ENCODE measurements at places on chromosomes 3 and 15.

- DNase-seq = no peak
Observed at GRCh38 chr3:26091096-26091495, 301.2 kb downstream of the OXSM start.

DNA sequence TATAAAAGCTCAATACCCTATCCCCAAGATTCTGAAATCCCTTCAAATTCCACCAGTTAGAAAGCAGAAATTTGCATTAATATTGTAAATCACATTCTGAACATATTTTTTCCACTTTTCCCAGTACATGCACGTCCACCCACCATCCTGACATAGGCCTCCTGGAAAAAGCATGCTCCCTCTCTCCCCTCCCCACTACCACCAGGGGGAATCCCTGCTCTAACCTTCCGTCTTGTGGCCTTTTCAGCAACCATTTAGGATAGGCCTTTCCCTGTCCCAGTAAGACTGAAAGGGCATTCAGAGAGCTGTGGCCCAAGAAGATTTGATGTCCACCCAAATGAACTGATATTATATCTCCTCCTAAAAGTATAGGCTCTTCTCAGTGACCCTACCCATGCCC is 182.1 kb downstream of the ARRDC4 start:
- no peak for DNase-seq

DNA sequence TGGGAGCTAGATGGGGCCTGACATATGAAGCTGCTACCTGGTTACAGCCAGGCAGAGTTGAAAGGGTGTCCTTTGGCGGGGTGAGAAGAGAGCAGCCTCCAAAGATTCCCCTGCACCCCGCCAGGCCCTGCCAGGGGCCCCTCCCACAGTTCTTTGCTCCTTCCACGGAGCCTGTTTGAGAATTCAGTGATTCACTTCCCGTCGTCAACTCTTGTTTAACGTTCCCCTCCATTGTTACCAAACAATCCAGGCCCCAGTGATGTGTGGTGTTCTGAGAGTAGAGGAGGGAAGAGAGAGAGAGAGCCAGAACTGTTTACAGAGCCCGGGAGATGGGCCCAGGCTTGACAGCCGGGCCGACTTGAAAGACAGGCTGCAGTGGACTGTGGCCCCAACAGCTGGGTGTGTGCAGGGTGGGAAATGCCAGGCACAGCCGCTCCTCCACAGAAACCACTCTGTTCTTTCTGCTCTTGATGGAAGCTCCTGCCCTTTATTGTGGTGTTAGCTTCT is 81.5 kb downstream of the SMAD3 start:
- peak; percentile 20 for DNase-seq

DNA sequence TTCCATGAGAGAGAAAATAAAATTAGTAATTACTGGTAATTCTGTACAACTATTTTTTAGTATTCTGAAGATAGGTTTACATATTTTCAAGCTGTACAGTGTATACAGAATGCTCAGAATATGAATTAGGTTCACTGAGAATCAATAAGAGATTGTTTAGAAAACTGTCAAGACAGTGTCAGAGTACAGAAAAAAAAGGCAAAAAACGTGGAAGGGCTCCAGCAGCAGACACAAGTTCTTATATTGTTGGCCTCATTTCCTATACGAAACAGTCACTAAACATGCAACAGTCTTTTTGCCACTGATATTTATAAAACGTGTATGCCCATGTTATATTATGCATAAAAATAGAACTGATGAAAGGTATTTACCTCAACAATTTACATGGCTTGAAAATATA is 103.9 kb downstream of the ISL2 start:
- no peak for DNase-seq

- peak; percentile 69 for DNase-seq
Observed at GRCh38 chr3:50154840-50155490, at the start of gene SEMA3F. SEMA3F (plus strand) TSS chr3:50155324; CDS start chr3:50159623, 4,299 bp downstream.

DNA sequence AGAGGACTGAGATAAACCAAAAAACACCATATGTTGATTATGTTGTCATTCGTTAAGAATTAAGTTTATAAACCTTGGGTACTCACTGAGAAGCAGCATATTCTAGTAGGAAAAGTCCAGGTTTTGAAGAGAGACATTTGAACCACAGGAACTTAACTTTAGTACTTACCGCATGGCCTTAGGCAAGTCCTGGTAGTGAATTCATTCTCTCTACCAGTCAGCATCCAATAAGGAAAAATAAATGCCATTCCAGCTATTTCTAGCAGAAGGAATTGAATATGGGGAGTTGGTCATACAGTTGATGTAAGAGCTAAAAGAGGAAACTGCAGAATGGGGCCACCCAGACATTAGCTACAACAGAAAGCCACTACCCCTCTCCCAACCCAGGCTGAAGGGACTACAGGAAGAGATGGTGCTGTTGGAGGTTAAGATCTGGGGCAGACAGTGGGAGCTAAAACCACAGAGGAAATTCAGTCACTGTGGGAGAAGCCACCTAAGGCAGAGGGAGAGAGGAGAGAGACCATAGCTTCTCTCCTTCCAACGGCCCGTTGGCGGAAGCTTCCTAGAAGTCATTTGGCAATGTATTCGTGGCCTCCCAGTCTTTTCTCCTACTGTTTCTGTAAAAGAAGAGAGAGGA is 133.8 kb upstream of the RARB start:
- DNase-seq = no peak
